ENCODE measurements at places on chromosomes 16 and 17.

GRCh38 chr16:4377573-4378154 lies 6.0 kb downstream of the VASN start:
- H3K36me3 ChIP-seq = peaks cover 26% of the 10 kb centered on the region
- peaks cover 51% of the 10 kb centered on the region for H3K4me1 ChIP-seq
- DNase-seq = no peak
- H3K27ac ChIP-seq = peak overlapping the region; percentile 36
- H3K27me3 ChIP-seq = no peaks in the 10 kb centered on the region
- H3K4me3 ChIP-seq = no peak overlapping the region

GRCh38 chr16:8686031-8686621 lies 11.7 kb downstream of the ABAT start:
- H3K27me3 ChIP-seq = no peaks in the 10 kb centered on the region
- no peak for DNase-seq
- no peaks in the 10 kb centered on the region for H3K36me3 ChIP-seq

GRCh38 chr17:58684003-58684402 lies 7.8 kb downstream of the TEX14 start:
- H3K4me1 ChIP-seq = no peaks in the 10 kb centered on the region
- no peaks in the 10 kb centered on the region for H3K36me3 ChIP-seq
- H3K4me3 ChIP-seq = no peak overlapping the region
- no peak overlapping the region for H3K27ac ChIP-seq
- H3K27me3 ChIP-seq = no peaks in the 10 kb centered on the region

DNA sequence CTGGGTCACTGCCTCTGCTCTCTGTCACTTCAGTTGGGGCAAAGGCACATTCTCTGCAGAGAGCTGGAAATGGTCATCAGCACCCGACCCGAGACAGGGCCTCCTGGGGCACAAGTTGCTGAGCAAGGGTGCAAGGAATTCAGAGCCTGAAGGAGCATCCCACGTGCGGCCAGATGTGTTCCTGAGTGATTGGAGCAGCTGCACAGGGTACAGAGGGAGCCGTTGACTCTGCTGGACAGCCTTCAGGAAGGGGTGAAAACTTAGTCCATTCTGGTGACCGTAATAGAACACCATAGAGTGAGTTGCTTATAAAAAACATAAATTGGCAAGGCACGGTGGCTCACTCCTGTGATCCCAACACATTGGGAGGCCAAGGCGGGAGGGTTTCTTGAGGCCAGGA lies 106.8 kb downstream of the CCDC182 start:
- no peaks in the 10 kb centered on the region for H3K36me3 ChIP-seq
- H3K4me1 ChIP-seq = no peaks in the 10 kb centered on the region
- H3K27ac ChIP-seq = no peak overlapping the region
- H3K27me3 ChIP-seq = no peaks in the 10 kb centered on the region
- no peak overlapping the region for H3K4me3 ChIP-seq

- H3K4me1 ChIP-seq = no peaks in the 10 kb centered on the region
- no peaks in the 10 kb centered on the region for H3K36me3 ChIP-seq
- no peaks in the 10 kb centered on the region for H3K27me3 ChIP-seq
Measured at GRCh38 chr16:5581908-5582307, 484.3 kb upstream of the EEF2KMT start.

- no peak overlapping the region for H3K4me3 ChIP-seq
- H3K36me3 ChIP-seq = peaks cover 35% of the 10 kb centered on the region
- no peaks in the 10 kb centered on the region for H3K27me3 ChIP-seq
- no peak overlapping the region for H3K27ac ChIP-seq
- no peaks in the 10 kb centered on the region for H3K4me1 ChIP-seq
- DNase-seq = no peak
Measured at GRCh38 chr16:84131117-84131516, 13.9 kb downstream of the HSDL1 start.

GRCh38 chr17:29622337-29623282 lies at the start of gene CORO6:
Gene CORO6, minus strand, starts transcription at chr17:29622912. Its CDS starts 1,491 bp downstream, at chr17:29621421.
- peak; percentile 75 for DNase-seq
- no peaks in the 10 kb centered on the region for H3K36me3 ChIP-seq
- H3K27me3 ChIP-seq = no peaks in the 10 kb centered on the region
- no peak within 1 kb of the TSS for H3K27ac ChIP-seq
- peak within 1 kb of the TSS; percentile 76 for H3K4me3 ChIP-seq
- peaks cover 20% of the 10 kb centered on the region for H3K4me1 ChIP-seq
